Skin of body (tissue), 3 donors: ENCODE measurements at places on chromosomes 1 and 21. TPM values are rescaled to one million over a fixed set of nuclear protein-coding genes. Genes with fewer than 3 reads are reported as not detected.

The PGLYRP4 gene
- 4.3 TPM for total RNA-seq

The AUNIP gene
- 1.1 TPM for total RNA-seq

The SERPINC1 gene
- total RNA-seq: not detected

The FNDC7 gene
- not detected for total RNA-seq

The COL8A2 gene
- total RNA-seq: 10.7 TPM

The TTLL7 gene
- total RNA-seq: 11.5 TPM

The SHE gene
- total RNA-seq: 5.4 TPM

The CYYR1 gene
- total RNA-seq: 10.9 TPM

The LHX8 gene
- total RNA-seq: not detected

The PKP1 gene
- total RNA-seq: 151 TPM

The PLPP3 gene
- total RNA-seq: 124 TPM

The TOR1AIP2 gene
- 51.6 TPM for total RNA-seq

The LCE3D gene
- 1.9 TPM for total RNA-seq

The LINGO4 gene
- total RNA-seq: 0.10 TPM

The FAM72A gene
- total RNA-seq: 2.8 TPM

The SLC6A9 gene
- 3.6 TPM for total RNA-seq

The HSD3B1 gene
- total RNA-seq: 1.2 TPM

The TMPRSS15 gene
- 0.10 TPM for total RNA-seq

The HES4 gene
- 12.5 TPM for total RNA-seq

The FCRL1 gene
- total RNA-seq: 0.39 TPM
